ENCODE measurements at places on chromosomes 13 and 19.

DNA sequence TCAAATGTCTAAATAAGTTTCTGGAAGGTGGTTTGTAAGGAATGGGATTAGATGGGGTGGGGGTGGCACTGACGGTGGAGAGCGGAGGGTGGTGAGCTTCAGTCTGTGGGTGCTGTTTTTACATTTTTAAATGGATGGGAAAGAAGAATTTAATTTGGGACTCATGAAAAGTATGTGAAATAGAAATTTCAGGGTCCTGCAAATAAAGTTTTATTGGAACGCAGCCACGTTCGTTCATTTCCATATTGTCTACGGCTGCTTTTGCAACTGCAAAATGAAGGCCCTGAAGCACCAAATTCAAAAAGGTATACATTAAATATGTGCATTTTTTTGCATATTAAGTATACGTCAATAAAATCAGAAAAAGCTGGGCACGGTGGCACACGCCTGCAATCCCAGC lies 9.9 kb downstream of the KANK2 start:
- no peak for DNase-seq

DNA sequence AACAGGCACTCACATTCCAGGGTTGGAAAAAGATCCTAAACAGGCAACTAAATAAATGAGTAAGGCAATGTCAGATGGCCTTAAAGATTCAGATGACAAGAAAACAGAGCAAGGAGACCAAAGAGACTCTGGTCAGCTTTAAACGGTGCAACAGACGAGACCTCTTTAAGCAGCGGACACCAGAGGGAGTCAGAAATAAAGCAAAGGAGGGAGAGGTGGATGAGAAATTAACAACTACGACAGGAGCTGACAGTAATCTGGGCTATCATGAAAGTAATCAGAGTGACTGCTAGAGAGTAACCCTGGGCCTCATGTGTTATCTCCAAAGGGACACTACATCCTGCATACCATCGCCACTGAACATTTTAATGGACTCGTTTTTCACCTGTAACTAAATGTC lies 1.1 kb downstream of the ZNF550 start:
- DNase-seq, result no peak

DNA sequence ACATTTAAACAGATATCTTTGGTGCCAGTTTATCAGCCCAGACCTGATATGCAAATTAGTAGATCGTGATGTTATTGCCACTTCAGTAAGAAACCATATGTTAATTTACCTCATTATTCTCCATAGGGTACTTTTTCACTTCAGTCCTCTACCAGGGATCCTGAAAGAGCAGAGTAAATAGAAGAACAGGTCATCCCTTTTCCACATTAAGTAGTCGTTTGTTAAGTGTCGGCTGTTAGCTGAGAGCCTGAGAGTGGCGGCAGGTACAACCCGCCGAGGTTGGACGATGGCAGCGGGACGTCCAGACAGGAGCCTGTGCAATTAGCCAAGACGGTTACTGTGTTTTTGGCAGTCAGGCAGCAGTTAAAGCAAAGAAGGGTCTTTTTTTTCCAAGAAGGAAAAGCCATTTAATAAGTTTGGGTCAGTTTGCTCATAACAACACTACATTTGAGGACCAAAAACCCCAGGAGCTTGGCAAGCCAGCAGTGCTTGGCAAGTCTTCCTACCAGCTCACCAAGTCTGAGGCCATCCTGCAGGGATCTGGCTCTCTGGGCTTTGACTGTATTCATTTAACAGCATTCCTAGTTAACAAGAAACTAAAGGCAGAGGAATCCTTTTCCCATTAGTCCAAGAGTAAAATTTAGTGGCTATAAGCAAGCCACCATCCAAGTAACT lies 231.8 kb downstream of the SHISA2 start:
- DNase-seq, result peak; percentile 20

GRCh38 chr13:110200276-110200870 lies 106.6 kb downstream of the COL4A1 start:
- no peak for DNase-seq

- no peak for DNase-seq
These were observed 20.7 kb downstream of the LIG1 start for GRCh38 chr19:48149430-48149829.

GRCh38 chr19:41521931-41522555 lies 53.9 kb upstream of the CEACAM21 start:
- DNase-seq, result no peak

- DNase-seq, result no peak
These were observed 75.0 kb downstream of the DHRS12 start for GRCh38 chr13:51728972-51729371.

GRCh38 chr13:41641961-41642360 lies 184.6 kb downstream of the RGCC start:
- no peak for DNase-seq

GRCh38 chr19:41217741-41218140 lies 1.3 kb upstream of the AXL start:
- DNase-seq, result no peak

GRCh38 chr13:50437252-50437651 lies 406.2 kb downstream of the DLEU7 start:
- no peak for DNase-seq

- no peak for DNase-seq
These were observed 204.3 kb downstream of the DNAJC15 start for GRCh38 chr13:43227721-43228120.

DNA sequence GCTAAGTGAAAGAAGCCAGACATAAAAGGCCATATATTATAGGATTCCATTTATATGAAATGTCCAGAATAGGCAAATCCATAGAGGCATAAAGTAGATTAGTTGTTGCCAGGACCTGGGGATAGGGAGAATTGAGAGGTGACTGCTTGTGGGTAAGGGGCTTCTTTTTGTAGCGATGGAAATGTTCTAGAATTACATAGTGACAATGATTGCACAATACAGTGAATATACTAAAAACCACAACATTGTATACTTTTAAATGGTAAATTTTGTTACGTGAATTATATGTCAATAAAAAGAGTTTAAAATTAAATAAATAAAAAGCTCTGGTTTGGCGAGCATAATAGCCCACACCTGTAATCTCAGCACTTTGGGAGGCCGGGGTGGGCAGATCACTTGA lies 486.8 kb downstream of the KLF12 start:
- DNase-seq, result no peak

DNA sequence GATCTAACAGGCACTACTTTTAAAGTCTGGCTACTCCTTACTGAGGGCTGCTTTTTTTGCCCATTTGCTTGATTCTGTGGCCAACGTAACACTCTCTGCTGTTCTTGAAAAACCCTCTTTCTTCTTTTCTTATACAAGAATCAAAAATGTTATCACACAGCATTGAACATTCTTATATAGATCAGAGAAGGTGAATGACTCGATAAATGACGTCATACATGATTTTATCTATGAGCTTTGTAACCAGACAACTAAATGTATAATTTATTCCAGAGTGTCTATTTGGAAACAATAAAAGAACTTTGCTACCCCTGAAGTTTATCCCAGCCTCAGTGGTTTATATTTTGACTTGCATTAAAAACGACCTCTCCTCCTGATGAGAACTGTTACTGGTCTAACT lies 12.4 kb downstream of the RFX2 start:
- DNase-seq, result no peak

- DNase-seq, result peak; percentile 90
These were observed at the start of gene ZNF211 for GRCh38 chr19:57632987-57633831. ZNF211 (plus strand) TSS chr19:57633168; CDS start chr19:57633347, 179 bp downstream.
